CD4-positive, alpha-beta T cell treated with Interferon gamma for 1 hour (primary cell): ENCODE measurements at places on chromosomes 2 and 18.

DNA sequence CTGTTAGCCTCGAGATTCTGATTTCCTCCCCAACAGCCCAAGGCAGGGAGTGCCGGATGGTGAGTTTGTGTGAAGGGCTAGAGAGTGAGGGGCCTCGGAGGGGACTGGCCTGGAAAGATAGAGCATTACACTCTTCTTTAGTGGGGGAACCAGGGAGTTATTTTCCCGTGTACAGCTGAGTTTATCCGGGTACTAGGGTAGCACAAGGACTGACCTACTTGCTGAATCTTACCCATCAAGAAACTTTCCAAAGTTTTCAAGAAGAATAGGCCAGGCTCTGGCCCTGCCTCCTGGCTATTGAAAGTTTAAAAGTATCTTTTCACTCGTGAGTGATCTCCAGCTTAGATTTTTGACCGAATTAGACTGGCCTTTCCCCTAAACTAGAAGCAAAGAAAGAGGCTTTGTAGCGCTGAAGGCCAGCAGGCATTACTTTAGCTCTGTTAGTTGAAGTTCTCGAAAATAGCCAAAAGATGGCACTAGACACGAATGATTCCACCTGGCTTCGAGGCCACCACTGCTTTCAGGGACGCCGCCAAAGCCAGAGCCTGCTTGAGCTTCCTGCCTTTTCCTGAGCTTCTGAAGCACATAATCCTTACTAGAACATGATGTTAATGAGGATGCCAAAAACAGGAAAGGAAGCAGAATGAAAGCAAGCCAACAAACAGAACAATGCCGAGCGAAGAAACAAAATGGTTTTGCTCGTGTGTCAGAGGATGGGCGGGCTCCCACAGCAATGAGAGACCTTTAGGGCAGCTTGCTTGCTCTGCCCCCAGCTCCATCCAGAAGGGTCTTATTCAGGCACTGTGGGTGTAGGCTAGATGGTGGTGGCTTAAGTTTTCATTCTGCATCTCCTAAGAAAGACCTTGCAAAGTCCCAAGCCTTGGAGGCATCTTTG lies 55.8 kb downstream of the TSN start:
- DNase-seq = no peak

DNA sequence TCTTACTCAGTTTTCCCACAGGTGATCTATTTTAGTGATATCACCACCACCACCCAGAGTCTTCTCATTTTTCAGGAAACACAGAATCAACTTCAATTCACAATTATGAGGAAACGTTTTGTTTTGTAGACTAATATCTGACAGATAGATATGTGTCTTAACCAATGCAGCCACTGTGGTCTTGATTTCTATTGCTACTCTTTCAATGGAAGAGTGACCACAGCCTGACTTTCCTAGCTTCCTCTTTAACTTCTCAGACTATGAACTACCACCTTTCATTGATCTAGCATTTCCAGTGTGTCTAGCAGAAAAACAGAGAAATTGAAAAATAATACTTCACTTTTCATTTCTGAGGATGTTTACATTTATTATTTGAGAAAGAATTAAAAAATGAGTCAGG lies 20.5 kb downstream of the ADAM17 start:
- DNase-seq = no peak

GRCh38 chr2:202022755-202023154 lies 10.9 kb upstream of the FZD7 start:
- DNase-seq = no peak

DNA sequence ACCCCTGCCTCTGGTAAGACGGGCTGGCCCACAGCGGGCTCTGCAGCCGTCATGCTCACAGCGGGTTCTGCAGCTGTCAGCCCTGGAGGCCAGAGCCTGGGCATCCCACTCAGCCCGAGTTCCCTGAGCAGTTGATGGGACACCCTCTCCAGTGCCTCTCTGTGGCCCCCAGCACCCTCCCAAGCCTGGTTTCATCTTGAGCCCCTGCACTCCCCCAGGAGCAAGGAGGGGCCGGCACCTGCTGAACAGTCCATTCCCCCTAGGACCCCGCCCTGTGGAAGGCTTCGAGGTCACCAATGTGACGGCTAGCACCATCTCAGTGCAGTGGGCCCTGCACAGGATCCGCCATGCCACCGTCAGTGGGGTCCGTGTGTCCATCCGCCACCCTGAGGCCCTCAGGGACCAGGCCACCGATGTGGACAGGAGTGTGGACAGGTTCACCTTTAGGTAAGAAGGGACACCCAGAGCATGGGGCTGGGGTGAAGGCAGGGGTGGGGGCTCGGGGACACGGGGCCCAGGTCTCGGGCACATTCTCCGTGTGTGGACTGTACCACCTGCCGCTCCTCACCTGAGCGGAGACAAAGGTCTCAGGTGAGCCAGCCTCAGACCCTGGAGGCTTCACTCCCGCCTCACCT lies 34.5 kb downstream of the MTERF4 start:
- no peak for DNase-seq

DNA sequence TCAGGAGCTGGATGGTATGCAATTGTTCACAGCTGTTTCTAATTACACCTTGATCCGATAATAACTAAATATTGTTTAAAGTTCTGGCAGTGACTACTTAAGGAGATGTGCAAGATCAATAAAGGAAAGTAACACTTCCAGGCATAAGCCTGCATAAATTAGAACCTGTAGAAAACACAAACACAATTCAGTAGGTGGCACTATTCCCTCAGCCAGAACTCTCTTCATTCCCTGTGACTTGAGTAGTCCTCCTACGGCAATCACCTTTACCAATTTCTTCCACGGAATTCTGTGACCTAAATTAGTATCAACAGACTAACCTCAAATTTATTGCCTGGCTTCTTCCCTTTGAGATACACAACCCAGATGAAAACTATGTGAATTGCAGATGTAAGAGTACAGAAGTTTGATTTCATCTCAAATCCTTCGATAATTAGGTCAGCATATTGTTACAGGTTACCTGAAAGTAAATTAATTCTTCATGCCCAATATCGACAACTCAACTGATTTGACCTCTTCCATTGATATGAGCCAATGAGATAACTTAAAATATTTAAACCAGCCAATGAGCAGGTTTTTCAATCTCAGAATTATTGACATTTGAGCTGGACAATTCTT lies 137.8 kb downstream of the PID1 start:
- DNase-seq = no peak

DNA sequence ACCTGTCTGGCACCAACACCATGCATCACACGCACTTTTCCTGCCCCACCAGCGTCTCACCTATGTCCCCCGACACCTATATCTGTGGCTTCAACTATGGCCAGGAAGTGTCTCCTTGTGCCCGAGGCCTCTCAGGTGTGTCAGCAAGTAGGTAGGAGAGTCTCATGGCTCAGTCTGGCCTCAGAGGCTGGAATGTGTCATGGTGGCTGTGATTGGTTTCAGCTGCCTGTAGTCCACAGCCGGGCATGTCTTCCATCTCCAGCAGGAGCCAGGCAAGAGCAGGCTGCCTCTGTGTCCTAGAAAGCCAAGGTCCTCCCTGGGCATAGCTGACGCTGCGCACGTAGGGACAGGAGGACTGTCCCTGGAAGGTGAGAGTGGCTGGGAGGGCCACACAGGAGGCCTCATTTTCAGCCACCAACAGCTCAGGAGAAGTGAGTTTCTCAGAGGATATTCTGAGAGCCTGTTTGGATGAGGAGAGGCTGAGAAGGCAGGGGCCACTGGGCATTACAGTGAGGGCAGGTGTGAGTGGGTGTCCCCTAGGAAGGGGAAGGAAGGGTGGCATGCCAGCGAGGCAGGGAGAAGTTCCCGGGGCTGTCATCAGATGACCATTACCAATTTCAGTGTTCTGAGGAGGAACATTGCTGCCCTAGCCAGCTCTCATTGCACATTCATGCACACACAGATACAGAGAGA lies 47.2 kb downstream of the SDC1 start:
- DNase-seq = no peak

DNA sequence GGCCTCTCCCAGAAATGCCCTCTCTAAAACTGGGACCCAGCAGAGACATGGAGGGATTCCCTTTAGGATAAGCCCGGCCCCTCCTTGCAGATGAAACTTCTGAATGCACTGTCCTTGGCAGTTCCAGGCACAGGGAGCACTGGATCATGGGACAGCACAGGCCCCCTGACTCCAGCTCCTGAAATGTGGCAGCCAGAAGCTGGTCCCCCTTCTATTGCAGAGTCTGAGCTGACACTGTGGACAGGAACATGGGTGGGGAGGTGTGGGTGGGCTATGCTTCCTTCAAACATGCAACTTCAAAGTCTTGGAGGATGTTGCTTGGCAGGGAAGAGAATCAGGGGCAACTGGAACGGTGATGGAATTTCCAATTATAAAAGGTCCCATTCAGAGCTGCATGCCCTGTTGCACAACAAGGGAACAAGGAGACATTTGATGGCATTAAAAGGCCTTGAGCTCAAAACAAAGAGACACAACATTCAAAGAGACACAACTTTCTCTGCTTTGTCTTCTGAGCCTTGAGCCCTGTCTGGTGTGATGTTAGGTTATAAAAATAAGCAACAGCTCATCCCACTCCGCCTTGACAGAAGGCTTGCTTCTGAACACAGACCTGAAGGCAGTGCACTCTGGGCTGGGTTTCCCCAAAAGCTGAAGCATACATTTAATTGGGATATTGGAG lies 239.0 kb downstream of the OSR1 start:
- no peak for DNase-seq

- no peak for DNase-seq
Observed at GRCh38 chr2:118374974-118375755, 286.9 kb downstream of the INSIG2 start.

DNA sequence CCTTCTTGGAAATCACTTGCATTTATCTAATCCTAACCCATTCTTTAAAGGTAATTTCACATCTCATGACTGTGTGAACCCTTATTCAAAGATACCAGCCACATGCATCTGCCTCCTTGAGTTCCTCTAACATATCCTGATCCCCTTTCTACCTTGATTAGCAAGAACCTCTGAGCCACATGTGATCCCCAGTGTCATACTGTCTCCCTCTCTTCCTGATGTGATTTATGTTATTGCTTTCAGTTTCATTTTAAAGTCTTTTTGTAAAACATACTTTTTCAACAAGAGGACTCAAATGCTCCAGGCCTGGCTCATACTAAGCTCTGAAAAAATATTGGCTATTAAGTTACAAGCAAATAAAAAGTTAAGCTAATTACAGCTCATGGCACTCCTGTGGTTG lies 470.1 kb downstream of the DLGAP1 start:
- no peak for DNase-seq

GRCh38 chr2:6526093-6526824 lies 339.4 kb downstream of the CMPK2 start:
- DNase-seq = no peak

DNA sequence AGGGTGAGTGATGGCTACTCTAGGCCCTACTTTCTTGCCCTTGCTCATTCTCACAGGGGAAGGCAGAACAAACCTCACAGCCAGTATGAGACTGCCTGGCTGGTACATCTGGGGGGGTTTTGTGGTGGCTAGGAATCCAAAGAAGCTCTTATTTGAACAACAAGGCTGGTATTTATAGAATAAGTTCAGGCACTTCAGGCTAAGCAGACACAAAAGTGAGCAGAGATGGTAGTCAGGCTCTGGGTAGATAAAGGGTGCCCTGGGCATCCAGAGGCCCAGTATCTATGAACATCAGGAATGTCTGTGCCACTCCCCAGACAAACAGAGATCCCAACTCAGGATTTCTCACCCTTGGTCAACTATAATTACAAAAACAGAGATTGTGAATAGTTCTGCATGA lies 57.2 kb upstream of the RTN4 start:
- DNase-seq = no peak

GRCh38 chr18:13178976-13179375 lies 39.6 kb upstream of the LDLRAD4 start:
- no peak for DNase-seq

DNA sequence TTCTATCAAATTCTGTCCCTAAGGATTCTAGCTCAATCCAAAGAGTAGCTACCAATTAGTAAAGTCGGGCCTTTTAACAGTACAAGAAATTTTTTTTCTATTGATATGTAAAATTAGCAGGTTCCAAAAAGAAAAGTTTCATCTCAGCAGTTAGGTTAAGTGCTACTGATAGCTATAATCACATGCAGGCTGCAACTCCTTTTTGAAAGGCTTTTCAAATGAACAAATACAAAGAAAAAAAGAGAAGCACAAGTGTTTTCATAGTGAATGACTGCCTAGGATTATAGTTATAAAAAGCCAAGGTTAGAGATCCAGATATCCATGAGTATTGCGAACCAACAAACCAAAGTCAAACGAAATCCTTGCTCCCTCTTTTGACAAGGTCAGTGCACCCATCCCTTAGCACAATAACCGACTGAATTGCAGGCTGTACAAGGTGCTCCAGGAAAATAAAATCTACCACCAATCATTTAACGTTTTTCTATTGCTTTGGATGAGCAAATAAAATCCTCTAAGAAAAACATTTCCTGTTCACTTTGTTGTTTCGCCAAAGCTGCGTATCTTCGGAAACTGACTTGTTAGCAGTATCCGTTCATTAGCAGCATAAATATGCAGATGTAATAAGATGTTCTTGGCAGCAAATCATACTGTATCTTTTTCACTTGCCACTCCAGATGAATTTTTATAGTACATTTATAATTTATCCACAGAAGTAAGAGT lies 100.2 kb downstream of the SRBD1 start:
- no peak for DNase-seq

DNA sequence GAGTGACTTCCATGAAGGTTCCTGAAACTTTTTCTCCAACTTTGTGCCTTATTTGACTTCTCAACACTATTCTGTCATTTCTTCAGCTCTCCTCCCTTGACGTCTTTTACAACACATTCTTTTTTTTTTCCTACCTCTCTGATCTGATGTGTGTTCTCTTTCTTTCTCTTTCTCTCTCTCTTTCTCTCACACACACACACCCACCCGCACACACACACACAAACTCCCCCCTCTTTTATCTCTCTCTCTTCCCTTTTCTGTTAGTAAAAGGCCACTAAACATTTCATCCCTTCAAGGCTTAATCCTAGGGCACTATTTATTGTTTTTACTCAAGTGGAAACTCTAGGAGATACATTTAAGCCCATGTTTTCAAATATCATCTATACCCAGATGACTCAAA lies 107.8 kb upstream of the CNTNAP5 start:
- no peak for DNase-seq

- DNase-seq = no peak
Observed at GRCh38 chr2:106849253-106849652, 36.7 kb downstream of the ST6GAL2 start.

DNA sequence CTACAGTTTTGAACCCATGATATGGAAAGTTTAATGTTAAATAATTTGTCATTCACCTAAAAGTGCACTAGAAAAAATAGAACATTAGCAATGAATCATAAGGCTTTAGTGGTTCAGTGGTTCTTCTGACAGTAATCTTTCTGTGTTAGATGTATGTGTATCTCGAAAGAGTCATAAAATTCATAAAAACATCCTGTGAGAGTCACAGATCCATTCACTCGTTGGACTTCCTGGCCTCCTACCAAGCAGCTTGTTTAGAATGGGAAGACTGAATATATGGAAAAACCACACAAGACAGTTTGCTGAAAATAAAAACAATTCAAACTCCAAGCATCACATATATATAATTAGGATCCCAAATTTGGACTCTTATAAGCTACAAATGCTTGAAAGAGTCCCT lies 34.8 kb downstream of the ADNP2 start:
- DNase-seq = no peak

DNA sequence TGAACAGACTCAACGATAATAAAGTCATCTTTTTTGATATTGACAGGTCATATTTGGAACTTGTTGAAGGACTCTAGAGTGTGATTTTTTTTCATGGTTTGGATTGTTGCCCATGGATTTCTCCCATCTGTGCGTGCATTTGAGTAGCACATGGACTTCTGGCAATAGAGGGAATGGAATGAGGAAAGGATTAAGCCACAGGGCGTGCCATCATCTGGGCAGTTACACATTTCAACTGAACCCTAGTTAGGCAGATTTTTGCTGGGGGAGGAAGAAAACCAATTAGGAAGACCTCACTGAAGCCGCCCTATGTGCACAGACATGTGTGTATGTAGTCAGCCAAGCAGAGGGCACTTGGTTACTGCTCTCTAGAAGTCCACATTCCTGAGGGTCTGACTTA lies 72.6 kb downstream of the TPGS2 start:
- DNase-seq = no peak
